Amniotic stem cell (primary cell): ENCODE measurements at places on chromosomes 1 and 21.

- no peak for DNase-seq
Measured at GRCh38 chr21:41315726-41316125, 875 bp upstream of the FAM3B start.

DNA sequence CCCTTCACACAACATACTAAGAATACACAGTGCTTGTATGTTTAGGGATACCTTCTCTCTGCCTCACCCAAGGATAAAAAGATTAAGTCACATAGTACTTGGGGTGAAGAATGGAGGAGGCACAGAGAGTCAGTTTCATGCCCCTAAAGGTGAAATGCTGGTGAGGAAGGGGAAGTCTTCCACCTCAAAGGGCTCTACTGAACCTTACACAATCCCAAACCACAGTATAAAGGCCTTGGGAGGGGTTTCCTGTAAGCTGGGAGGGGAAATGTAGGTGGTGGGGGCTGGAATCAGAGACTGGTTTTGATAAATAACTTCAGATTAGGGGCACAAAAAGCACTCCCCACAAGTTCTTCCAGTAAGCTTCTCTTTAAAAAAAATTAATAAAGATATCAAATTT is 3.5 kb downstream of the MINDY1 start:
- DNase-seq, result no peak

DNA sequence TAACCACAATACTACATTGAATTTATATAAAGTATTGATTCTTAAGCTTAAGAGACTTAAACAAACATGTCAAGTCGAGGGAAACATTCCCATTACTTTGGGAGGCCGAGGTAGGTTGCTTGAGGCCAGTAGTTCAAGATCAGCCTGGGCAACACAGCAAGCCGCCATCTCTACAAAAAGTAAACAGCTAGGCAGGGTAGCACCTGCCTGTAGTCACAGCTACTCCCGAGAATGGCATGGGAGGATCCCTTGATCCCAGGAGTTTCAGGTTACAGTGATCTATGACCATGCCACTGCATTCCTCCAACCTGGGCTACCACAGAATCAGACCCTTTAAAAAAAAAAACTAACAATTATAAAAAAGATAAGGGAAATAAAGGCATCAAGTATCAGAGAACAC is 50.4 kb downstream of the EIF4G3 start:
- no peak for DNase-seq

GRCh38 chr21:28344985-28345384 is 647.7 kb downstream of the LTN1 start:
- DNase-seq, result no peak

- DNase-seq, result no peak
Measured at GRCh38 chr1:117183112-117183511, 27.6 kb downstream of the VTCN1 start.

DNA sequence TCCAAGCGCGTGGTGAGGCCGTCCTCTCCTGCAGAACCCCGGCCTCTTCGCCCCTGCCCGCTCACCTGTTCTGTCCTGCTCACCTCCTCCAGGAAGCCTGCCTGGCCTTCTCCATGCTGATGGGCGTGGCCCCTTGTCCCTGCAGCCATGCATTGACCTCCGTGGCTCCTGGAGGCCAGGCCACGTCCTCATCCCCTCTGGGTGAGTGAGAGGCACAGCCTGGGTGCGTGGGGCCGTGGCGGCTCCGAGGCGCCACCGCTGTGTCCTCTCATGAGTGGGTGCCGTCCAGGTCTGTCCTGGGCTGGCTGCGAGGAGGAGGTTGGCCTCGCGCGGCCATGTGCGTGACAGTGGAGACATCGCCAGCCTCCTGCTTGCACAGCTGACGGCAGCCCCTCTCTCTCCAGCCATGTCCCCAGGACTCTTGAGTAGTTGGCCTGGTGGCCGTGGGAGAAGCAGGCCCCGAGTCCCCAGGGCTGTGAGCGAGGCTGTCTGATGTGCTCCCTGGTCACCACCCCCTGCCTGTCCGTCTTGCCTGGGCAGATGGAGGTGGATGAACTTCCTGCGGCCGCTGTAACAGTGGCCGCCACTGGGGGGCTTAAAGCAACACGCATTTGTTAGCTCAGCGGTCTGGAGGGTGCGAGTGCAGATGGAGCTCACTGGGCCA is 58.1 kb downstream of the PRKCZ start:
- DNase-seq, result no peak

DNA sequence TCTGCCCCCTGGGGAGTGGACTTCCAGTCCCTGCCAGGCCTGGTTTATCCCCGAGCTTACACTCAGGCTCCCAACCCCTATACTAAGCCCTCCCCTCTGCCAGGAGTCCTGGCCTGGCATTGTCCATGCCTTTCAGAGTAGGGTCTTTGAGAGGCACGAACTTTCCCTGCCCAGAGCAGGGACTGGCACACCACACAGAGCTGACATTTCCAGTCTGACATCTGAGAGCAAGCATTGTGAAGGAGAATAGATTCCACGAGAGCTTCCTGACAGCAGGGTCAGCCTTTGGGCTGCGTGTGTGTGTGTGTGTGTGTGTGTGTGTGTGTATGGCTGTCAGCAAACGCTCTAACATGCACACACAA is 59.5 kb upstream of the LAPTM5 start:
- no peak for DNase-seq

GRCh38 chr1:181095763-181096184 is 7.3 kb downstream of the IER5 start:
- no peak for DNase-seq

DNA sequence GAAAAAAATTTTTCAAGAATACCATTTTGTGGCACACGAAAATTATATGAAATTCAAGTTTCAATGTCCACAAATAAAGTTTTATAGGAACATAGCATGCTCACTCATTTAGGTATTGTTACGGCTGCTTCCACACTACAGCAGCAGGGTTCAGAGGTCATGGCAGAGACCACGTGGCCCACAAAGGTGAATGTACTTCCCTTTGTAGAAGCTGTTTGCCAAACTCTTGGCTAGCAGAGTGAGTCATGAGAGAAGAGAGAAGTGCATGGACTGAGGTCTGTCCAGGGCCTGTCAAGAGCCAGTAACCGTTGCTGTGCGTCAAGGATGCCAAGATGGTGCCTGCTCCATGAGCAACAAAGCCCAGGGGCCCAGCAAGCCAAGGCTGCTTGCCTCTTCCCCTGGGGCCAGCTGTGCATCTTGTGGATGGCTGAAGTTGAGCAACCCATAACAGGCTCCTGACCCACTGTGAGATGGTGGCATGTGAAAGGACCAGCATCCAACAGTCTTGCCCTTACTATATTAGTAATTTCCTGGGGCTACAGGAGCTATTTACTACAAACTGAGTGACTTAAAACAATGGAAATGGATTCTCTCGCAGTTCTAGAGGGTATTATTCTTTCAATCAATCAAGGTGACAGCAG is 64.8 kb upstream of the ATP5PO start:
- no peak for DNase-seq

DNA sequence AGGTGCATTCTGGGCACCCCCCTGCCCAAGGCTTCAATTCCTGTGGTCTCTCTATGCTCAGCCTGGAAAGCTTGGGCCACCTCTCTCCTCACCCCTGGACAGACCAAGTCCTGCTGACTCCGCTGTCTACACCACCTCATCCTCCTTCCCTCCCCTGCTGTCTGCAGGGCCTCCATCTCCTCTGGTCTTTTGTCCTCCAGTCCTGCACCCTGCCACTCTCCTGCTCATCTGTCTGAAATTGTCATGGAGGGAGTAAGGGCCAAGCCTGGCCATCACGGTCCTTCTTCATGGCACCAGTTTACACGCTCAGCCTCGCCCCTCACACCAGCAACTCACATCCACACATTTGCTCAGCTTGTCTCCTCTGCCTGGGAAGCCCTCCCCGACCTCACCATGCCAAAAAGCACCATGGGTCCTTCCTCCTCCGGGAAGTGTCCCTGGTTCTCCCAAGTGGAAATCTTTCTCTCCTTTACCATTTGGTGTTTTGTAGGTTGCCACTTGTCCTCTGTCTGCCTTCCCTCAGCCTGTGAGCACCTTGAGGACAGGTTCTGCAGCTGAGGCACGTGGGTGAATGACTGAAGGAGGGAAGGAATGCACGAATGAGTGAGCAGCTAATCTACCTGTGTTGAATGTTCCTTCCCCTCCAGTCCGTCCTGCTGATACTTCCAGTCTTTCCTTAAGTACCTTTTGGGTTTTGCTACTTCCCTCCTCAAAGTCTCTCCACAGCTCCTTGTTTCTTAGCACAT is 2.1 kb upstream of the SLC2A1 start:
- no peak for DNase-seq

DNA sequence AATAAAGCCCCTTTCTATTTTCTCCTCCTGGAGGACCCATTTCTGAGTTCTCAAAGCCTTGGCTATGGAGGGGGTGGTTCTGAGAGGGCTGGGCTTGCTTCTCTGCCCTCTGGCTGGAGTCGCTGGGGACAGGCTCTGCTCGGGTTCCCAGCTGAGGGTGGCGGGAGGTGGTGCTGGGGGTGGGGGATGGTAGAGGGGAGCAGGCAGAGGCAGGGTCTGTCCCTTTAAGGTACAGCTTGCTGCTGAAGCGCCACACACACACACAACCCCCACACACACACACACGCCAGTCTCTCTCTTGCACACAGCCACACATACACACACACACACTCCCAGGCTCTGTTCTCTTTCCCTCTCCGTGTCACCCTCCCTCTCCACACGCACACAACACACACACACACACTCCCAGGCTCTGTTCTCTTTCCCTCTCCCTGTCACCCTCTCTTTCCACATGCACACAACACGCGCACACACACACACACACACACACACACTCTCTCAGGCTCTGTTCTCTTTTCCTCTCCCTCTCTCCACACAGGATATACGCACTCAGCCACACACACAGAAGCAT is 69.8 kb upstream of the SSBP3 start:
- no peak for DNase-seq

- DNase-seq, result no peak
Measured at GRCh38 chr1:61224609-61225008, 142.2 kb downstream of the NFIA start.

- no peak for DNase-seq
Measured at GRCh38 chr21:38183961-38184360, 72.8 kb upstream of the KCNJ15 start.

DNA sequence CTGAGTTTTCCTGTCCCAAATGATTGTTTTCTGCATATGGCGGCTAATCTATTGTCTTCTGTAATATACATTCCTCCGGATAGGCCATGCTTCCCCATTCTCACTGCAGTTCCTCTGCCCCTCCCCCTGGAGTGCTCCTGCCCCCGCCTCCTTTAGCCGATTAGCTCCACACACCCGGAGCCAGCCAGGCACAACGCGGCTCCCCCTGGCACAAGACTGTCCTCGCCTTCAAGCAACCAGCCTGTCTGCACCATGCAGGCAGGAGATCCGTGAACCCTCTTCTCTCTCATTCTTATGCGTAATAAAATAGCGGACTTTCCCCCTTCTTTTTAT is 18.0 kb downstream of the SERTAD4 start:
- no peak for DNase-seq

- DNase-seq, result no peak
Measured at GRCh38 chr1:46687093-46687659, 15.5 kb downstream of the TEX38 start.

DNA sequence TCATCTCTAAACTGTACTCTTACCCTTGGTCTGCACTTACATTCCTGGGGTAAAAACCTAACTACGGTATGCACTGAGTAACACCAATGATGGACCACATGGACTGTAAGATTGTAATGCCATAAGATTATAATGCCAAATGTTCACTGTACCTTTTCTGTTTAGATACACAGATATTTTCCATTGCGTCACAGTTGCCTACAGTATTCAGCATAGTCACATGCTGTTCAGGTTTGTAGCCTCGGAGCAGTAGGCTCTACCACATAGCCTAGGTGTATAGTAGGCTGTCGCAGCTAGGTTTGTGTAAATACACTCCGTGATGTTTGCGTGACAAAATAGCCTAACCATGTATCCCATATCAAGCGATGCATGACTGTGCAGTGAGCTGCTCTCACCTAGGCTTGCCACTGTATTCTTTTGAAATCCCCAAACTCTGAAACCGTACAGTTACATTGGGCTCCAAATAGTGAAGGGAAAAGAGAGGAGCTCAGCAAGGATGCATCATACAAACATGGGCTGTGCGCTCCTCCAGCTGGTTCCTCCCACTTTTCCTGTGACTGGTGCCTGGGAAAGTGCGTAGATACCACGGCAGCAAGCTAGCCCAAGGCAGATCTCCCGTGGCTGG is 35.2 kb downstream of the CFAP57 start:
- DNase-seq, result peak; percentile 75

- DNase-seq, result no peak
Measured at GRCh38 chr1:8863138-8863537, 15.3 kb downstream of the ENO1 start.

GRCh38 chr1:170009551-170009950 is 64.9 kb downstream of the KIFAP3 start:
- DNase-seq, result no peak

GRCh38 chr1:111827946-111828345 is 72.2 kb downstream of the DDX20 start:
- DNase-seq, result no peak
